ENCODE measurements at places on chromosomes 6 and 20. TPM values are rescaled to one million over a fixed set of nuclear protein-coding genes. Genes with fewer than 3 reads are reported as not detected.

CDKAL1 gene
- 18.0 TPM for total RNA-seq

DNA sequence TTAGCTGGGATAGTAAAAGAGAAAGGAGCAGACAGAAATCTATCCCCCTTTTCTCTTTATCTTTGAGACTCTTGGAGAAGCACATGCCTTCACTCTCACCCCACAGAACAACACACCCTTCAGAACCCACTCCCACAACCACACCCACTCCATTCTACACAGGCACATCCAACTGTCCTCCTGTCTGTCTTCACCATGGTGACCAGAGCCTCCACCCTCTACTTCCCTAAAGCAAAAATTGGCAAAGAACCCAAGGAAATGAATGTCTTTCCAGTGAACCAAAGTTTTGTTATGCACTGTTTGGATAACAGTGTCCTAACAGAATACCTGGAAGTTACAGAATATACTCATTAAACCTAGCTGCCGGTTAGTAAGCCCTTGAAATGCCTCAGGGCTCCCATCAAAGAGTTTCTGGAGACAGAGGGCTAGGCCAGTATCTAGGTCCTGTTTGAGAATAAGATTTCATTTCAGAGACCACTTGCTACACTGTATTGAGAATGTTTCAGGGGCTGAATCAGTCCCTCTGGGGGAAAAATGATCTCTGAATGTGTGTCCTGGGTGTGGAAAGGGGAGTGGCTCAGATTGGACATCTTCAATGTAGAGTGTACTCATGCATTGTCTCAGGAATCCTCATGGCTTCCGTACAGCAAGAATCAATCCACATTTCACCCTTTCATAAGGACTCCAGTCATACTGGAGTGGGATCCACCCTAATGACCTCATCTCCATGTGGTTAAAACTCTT, 101.1 kb downstream of the LY86 start:
- no peak for DNase-seq

GRCh38 chr6:41428996-41429421, 93.6 kb downstream of the NCR2 start:
- DNase-seq: no peak

DNA sequence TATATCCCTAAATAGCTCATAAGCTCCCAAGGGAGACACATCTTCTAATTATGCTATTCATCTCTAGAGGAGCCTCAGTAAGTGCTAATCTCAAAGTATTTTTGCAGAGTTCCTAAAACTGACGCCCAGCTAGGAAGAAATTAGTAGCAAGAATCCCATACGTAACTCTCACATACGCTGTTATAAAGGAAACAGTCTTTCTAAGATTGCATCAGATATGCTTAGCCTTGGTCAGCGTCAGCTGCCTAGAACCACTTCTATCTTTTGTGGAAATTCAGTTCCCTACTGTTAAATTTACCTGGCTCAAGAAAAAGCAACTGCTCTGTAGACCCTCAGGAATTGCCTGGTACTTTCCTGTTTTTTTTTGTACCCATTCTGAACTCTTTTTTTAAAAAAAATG, 13.6 kb downstream of the RIPOR2 start:
- no peak for DNase-seq

DNA sequence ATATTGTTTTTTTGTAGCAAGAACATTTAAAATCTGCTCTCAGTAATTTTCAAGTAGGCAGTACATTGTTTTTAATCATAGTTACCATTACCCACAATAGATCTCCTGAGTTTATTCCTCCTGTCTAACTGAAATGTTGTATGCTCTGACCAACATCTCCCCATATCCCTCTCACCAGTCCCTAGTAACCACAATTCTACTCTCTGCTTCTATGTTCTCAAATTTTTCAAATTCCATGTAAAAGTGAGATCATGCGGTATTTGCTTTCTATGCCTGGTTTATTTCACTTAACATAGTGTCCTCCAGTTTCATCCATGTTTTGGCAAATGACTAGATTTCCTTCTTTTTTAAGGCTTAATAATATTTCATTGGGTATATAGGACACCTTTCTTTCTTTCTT, 300.5 kb downstream of the KCNQ5 start:
- no peak for DNase-seq

DNA sequence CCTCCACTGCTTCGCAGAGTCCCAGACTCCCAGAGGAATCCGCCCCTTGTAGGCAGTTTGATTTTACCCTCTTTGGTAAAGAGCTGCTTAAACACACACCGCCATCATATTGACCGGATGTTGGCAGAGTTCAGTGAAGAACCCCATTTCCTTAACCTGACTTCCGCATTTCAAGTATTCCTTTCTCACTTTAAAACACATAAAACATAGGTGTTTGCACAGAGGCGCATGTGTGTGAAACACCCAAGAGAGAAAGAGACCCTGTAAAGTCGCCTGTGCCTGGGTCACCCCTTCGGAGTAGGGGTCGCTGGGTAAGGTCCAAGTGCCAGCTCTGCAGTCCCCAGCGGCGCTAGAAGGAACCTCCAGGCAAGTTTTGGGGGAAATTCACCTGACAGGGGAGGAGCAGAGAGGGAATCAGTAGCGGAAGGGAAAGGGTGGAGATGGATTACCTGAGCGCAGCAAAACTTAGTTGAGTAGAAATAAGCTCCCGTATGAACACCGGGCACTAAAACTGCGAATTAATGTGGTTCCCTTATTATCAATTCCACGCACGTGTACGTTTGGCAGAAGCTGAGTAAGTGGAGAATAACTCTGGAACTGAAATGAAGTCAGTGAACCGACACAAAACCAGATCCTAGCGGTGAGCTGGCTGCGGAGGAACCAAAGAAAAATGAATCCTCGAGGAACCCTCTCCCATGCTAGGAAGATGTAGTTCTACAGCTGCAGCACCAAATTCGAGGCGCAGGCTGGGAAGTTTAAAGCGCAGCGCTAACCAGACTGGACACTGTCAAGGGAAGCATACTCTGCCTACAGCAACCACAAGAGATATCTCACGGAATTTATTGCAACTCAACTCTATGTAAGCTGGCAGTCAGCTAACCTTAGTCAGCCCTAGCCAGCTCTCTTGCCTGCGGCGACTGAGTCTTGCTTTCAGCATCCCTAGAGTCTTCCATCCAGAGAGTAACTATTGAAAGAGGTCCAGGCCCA, 3.5 kb upstream of the HTR1B start:
- no peak for DNase-seq

GRCh38 chr20:58810116-58810878, 40.4 kb downstream of the GNAS-AS1 start:
- no peak for DNase-seq

- no peak for DNase-seq
These were observed 43.1 kb upstream of the CD93 start for GRCh38 chr20:23129266-23129665.

- DNase-seq: no peak
These were observed 1202.0 kb upstream of the ADGRB3 start for GRCh38 chr6:67433124-67433523.

All from breast epithelium (tissue), 4 donors.